ENCODE measurements at places on chromosomes 1 and 21.

DNA sequence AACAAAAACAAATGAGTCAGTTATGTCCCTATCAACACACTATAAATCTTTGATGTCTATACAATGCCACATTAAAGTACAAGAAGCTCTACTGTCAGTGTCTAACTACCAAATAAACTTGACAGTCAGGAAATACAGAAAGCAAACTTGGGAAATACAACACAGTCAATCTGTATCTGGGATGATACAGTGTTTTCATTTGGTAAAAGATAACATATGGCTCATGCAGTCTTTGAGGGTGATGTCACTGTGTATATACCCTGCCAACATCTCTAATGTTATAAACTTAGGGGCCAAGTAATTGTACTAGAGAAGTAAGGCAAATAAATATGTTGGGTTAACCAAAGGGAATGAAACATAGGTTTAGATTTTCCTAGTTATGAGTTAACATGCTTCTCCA lies 552.5 kb upstream of the ADAMTS5 start:
- DNase-seq = no peak

- DNase-seq = no peak
Observed at GRCh38 chr1:221053889-221054288, 174.6 kb downstream of the HLX start.

DNA sequence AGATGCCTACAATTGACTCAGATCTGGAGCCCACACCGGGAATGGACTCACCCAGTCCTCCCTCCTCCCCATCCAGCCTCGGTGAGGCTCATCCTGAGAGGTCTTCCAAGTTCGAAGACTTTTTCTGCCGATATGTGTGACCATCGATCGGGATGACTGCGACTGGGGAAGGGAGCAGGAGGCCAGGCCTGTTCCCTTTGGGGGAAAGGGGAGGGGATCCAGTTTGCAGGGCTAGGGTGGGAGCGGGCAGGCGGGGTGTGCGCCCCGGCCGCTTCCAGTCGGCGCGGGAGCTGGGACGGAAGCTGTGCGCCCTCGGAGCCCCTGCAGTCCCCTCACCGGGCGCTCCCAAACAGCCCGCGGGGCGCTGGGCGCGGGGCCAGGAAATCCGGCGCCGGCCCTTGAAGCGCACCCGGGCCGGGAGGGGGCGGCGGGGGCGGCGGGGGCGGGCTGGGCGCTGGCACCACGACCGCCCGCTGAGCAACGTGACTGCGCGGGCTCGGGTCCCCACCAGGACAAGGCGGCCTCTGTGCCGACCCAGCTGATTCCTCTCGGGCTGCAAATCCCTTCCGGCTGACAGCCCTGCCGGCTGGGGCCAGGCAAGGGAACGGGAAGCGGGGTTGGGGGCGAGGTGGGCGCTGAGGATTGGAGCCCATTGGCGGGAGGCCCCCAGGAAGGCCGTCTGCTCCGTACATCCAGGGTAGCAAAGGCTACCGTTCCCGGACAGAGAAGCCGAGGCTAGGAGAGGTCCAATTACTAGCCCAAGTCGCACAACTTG lies 103.9 kb downstream of the EBNA1BP2 start:
- DNase-seq = no peak

- no peak for DNase-seq
Observed at GRCh38 chr1:116377541-116378529, 4.8 kb downstream of the ATP1A1 start.

DNA sequence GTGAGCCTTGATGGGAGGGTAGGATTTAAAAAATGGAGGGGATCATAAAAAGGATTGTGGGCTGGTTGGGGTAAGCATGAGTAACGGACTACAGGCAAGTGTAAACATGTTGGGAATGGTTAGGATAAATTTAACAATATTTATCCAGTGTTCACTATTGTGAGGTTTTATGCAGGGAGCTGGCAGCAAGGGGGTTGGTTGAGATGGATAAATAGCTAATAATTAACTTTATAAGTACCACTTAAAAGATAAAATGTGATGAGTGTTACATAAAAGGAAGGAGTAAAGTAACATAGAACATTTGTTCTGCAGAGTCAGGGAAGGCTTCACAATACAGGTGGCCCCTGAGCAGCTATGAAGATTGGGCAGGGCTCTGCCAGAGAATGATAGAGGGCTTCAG lies 109.0 kb downstream of the NGF start:
- no peak for DNase-seq

DNA sequence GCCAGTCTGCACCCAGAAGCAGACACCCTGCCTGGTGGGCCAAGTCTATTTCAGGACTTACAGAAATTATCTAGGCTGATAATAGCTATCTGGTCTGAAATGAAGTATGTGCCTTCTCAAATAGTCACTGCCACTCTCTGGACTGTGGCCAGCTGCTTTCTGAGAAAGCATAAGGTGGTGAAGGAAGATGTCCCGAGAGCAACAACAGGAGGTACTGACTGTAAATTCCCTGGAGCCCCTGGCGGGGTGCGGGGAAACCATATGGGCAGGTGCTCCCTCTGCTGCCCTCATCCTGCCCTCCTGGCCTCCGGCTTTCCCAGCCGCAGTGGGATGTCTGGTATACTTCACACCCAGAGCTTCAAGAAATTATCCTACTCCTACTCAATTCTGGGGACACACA lies 86.8 kb downstream of the TGFBR3 start:
- DNase-seq = no peak

- no peak for DNase-seq
Observed at GRCh38 chr1:21284206-21285054, 5.8 kb downstream of the ECE1 start.

DNA sequence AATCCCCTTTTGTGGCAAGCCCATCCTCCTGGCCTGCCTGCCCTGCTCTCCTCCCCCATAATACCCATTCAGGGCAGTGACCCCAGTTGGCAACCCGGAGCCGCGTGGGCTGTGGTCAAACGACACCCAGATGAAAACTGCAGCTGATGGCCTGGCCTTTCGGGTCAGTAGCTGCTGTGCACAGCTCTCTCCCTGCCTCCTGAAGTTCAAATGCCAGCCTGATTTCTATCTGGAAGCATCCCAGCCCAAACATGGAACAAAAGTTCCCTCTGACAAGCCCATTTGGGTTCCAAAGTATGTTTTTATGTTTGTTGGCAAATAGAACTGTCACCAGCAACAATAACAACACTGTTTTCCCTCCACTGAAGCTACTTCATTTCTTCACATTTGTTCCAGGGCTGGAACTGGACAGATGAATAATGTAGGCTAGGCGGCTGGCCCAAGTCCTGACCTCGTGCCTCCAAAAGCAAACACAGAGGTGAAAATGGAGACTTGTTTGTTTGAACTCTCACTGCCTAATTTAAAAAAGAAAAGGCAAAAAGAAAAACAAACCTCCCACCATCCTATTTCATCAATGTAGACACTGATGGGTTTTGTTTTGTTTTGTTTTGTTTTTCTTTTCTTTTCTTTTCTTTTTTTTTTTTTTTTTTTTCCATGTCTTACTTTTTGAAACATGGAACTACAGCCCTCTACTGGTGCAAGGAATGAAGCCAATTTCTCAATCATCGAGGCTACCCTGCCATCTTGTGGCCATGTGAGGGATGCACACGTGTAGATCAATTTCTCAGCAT lies 179.0 kb downstream of the ADSS2 start:
- DNase-seq = peak; percentile 77

- no peak for DNase-seq
Observed at GRCh38 chr1:38125837-38126520, 79.4 kb upstream of the POU3F1 start.

DNA sequence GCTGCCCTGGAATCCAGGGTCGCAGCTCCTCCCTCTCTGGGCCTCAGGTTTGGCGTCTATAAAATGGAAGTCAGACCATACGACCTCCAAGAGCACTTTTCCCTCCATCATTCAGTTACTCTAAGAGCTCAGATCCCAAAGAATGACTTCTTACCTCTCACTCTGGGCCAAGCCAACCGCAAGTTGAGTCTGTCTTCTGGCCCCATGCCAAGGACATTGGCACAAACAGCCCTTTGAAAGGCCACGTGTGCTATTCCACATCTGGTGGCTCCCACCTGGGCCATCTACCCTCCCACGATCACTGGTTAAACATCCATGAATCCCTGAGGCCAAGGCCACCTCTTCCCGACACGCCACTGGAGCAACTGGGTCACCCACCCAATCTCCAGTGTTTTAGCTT lies 12.4 kb downstream of the SLC2A7 start:
- no peak for DNase-seq

GRCh38 chr1:7511381-7511780 lies 259.7 kb upstream of the VAMP3 start:
- DNase-seq = no peak

DNA sequence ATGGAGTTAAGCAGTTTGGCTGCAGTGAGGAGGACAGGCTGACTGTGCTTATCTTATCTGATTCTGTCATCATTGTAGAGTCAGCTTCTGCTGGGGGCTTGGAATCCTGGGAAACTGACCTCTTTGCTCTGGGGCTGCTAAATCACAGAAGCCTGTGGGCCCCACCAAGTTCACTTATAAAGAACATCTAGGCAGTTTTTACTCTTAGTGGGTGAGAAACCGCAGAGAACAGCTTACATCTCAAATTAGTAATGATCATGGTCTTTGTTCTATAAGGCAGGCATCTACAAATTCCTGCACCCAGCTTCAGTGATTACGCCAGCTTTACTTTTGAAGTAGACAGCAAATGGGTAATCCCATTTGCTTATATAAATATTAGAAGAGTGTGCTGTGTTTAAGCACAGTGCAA lies 75.7 kb downstream of the ZC3H11B start:
- DNase-seq = no peak

- no peak for DNase-seq
Observed at GRCh38 chr1:155479205-155479604, 83.4 kb downstream of the ASH1L start.

DNA sequence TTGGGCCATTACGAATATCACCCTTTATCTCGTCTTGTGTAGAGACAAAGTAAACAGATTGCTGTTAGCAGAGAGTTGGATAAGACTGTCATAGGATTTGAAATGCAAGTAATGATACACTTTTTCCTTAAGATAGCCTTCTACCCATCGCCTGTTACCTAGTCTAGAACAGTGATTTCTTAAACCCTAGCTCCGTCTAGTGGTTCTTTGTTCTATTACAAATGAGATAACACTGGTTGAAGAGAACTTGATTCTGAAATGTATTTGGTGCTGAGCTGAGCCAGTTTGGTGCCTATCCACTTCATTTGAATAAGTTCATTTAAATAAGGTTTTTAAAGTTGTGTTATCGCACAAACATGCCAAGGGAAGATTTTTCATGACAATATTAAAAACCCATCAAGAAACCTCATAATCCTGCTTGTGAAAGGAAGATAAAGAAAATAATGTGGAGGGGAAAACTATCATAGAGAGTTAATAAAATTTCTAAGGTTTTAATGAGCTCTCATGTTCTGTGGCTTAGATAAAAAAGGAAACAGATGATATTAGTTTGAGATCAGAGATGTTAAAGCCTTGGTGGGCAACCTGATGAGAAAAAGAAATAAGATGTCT lies 1.5 kb upstream of the KCNH1 start:
- DNase-seq = no peak

GRCh38 chr1:184824691-184825323 lies 70.1 kb upstream of the EDEM3 start:
- no peak for DNase-seq

DNA sequence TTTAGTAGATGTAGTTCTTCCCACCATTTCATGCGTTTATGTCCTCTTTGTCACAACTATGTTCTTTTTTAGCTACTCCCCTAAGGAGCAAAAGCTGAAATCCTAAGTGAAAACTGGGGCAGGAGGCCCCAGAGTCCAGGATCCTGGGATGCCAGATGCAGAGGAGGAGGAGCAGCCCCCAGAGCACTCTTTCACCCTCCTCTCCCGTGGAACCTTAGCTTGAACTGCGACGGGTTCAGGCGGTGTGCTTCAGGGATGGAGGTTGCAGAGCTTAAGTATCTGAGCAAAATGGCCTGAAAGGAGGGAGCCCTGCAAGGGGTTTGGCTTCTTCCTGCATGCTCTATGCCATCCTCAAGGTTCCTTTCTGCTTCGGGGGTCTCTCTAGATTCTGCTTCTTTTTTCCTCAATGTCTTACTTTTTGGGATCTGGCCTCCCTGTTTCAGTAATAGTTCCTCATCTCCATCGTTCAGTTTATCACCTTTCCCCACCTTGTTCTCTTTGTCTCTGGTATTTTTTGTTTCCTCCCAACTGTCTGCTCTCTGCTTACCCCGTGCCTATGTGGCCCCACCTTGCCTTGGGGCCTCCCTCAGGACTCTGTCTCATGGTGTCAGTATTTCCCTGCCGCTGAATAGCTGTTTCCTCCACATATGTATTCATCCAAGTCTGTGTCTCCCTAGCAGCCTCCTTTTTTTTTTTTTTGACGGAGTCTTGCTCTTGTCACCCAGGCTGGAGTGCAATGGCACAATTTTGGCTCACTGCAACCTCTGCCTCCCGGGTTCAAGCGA lies 2.7 kb upstream of the NHLH1 start:
- DNase-seq = no peak

DNA sequence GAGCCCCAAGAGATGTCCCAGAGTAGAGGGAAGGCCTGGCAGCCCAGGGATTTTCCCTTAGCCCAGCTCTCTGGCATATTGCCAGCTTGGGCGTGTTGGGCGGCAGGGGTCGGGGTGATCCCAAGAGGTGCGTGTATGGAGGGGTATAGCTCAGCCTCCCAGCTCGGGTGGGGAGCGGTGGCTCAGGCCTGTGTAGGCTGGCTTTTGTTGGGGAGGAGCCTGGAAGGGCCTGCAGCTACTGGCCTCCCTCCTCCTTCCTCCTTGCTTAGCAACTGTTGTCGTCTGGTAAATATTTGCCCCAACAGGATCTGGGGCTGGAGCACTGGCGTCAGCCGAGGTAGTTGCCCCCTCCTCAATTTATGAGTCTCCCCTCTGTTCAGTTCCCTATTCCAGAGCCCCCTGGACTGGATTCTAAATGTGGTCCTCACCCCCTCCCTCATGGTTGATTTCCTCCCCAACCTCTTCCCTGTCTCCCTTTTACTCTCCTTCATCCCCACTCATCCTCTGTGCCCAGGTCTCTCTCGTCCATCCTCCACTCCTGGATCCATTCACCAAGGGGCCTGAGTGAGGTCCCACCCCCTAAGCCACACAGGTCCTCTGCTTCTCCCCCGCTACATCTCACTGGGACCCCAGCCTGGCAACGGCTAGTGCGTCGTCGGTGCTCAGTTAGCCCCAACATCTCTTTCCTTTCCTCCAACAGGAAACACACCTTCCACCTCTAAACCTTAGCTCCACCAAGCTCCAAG lies 10.3 kb upstream of the LMNA start:
- no peak for DNase-seq

DNA sequence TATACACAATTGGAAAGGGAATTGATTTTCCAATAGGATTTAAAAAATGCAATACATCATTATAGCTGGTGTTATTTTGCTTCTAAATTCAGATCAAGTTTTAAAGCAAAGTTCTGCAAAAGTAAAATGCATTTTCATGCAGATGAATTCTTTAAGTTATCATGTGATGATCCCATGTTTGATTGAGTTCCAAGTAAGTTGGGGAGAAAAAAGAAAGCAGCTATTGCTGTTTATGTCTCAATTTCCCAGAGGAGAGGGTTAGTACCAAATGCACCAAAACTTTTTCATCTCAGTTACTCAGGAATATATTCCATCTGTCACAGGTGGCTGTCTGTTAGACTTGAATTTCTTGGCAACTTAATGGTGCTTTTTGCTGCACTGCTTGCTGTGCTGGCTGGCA lies 29.7 kb downstream of the HSPA13 start:
- no peak for DNase-seq

GRCh38 chr1:88327391-88328267 lies 356.4 kb upstream of the PKN2 start:
- no peak for DNase-seq
